ENCODE measurements at places on chromosomes 16 and 17.
A peak's percentile ranks its signal among the peaks of the same experiment; 100 is the strongest.

DNA sequence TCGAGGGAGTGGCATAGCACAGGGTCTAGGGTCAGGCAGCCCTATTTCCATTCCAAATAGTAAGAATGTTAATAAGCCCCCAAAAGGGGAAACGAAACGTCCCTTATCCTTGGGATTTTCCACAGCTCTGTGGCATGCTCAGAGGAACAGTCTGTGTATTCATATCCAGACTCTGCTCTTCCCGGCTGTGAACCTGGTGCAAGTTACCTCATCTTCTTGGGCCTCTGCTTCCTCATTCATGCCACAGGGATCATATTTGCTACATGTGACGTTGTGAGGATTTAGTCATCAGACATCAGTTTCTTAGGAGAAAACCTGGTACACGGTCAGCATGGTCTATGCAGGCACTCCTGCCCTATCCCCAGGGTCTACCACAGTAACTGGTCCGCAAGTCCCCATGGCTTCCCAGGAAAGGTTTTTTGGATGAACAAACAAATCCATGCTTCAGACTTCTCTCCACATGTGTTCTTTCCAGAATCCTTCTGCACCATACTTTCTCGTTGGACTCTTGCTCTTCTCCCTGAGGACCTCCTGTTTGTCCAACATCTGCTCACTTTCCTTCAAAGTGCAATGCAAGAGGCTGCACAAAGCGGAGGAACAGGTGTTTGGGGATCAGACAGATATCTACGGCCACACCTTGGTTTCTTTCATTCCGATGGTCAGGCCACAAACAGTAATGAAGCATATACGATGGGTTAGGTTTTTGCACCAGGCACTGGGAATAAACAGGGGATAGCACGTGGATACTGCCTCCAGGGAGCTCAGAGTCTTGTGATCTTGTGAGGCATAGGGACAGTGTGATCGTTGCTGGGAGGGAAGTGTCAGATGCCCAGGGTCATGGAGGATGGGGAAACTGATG is 17.7 kb downstream of the GLP2R start:
- H3K36me3 ChIP-seq, result no peaks in the 10 kb centered on the region
- no peak overlapping the region for H3K4me3 ChIP-seq
- no peak overlapping the region for H3K27ac ChIP-seq
- H3K4me1 ChIP-seq, result no peaks in the 10 kb centered on the region
- DNase-seq, result no peak
- no peaks in the 10 kb centered on the region for H3K27me3 ChIP-seq

- no peak overlapping the region for H3K4me3 ChIP-seq
- H3K36me3 ChIP-seq, result no peaks in the 10 kb centered on the region
- H3K27ac ChIP-seq, result no peak overlapping the region
- DNase-seq, result peak; percentile 69
- H3K27me3 ChIP-seq, result no peaks in the 10 kb centered on the region
These were observed 2.9 kb downstream of the PHOSPHO1 start for GRCh38 chr17:49227436-49228261.

- no peaks in the 10 kb centered on the region for H3K36me3 ChIP-seq
- DNase-seq, result peak; percentile 71
- no peaks in the 10 kb centered on the region for H3K27me3 ChIP-seq
- H3K27ac ChIP-seq, result peak overlapping the region; percentile 75
- H3K4me1 ChIP-seq, result peaks cover 49% of the 10 kb centered on the region
These were observed 7.5 kb downstream of the SLC16A3 start for GRCh38 chr17:82236142-82236971.

GRCh38 chr17:46002311-46002972 is 3.4 kb downstream of the STH start:
- H3K27ac ChIP-seq, result no peak overlapping the region
- H3K36me3 ChIP-seq, result no peaks in the 10 kb centered on the region
- no peaks in the 10 kb centered on the region for H3K27me3 ChIP-seq
- H3K4me1 ChIP-seq, result peaks cover 4% of the 10 kb centered on the region
- H3K4me3 ChIP-seq, result no peak overlapping the region
- peak; percentile 60 for DNase-seq

- H3K36me3 ChIP-seq, result no peaks in the 10 kb centered on the region
- no peak for DNase-seq
- no peaks in the 10 kb centered on the region for H3K27me3 ChIP-seq
- H3K27ac ChIP-seq, result peak overlapping the region; percentile 71
- H3K4me1 ChIP-seq, result peaks cover 48% of the 10 kb centered on the region
These were observed 76.0 kb downstream of the VMP1 start for GRCh38 chr17:59783221-59784047.

All from CD8-positive, alpha-beta memory T cell (primary cell).